ENCODE measurements at places on chromosomes 7 and 10. TPM values are rescaled to one million over a fixed set of nuclear protein-coding genes. Genes with fewer than 3 reads are reported as not detected.

DNA sequence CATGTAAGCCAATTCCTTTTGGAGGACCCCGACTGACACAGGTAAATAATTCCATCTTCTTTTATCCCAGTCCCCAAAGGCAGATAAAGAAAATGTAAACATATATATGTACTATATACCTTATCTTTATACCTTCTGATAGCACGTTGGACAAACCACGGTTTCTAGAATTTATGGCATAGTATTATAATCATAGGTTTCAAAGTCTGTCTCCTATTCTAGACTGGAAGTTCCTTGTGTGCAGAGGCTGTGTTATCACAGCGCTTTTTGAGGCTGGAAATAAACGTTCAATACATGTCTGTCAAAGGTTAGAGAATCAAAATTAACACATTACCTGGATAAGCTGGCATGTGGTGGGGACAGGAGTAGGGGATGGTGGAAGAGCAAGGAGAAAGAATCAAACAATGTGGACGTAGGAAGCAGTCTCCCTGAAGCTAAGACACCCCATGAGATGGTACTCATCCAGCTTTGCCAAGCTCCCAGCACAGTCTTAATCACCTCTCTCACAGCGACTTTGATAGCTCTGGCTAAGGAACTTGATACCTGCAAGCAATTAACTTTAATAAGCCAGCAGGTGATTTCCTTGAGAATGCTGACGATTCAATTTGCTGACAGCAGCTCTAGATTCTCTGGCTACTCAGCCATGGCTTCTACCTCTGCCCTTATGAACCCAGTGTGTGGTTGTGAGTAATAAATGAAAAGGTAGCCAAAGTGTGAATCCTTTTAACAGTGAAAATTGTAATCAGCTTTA, 208.4 kb upstream of the LRRTM3 start:
- no peak for DNase-seq

DNA sequence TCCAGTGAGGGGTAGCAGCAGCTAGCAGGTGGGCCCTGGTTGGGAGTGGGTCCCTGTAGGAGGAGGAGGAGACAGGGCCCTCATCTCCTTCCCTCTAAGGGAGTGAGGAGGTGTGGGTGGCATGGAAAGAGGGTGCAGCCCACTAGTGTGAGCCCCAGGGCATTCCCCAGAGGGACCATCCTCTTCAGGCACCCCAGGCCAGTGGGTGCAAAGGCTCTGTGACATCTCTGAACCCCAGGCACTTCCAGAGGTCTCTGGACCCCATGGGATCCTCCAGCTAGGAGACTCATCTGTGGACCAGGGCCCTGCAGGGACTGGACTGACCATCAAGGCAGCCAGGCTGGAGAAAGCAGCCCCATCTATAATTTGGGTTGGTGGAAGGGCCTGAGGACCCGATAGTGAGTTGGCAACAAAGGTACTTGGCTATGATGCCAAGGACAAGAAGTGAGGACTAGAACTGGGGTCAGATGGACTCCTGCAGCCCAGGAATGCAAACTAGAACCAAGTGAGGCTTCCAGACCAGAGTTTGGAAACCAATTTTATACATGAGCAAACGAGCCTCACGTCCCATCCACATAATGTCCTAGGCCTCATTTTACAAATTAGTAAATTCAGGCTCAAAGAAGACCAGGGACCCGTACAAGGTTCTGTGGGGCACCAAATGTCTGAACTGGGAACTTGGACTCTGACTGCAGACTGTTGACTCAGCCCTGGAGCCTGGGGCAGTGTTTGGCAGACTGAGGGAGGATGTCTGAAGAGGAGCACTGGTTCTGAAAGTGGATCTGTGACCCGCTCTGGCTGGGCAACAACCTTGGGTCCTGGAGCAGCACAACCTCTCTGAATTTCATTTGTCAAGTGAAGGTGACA, 1.4 kb upstream of the VSTM4 start:
- no peak for DNase-seq

GRCh38 chr10:78959924-78960285, 108.9 kb upstream of the ZMIZ1 start:
- DNase-seq = no peak

DNA sequence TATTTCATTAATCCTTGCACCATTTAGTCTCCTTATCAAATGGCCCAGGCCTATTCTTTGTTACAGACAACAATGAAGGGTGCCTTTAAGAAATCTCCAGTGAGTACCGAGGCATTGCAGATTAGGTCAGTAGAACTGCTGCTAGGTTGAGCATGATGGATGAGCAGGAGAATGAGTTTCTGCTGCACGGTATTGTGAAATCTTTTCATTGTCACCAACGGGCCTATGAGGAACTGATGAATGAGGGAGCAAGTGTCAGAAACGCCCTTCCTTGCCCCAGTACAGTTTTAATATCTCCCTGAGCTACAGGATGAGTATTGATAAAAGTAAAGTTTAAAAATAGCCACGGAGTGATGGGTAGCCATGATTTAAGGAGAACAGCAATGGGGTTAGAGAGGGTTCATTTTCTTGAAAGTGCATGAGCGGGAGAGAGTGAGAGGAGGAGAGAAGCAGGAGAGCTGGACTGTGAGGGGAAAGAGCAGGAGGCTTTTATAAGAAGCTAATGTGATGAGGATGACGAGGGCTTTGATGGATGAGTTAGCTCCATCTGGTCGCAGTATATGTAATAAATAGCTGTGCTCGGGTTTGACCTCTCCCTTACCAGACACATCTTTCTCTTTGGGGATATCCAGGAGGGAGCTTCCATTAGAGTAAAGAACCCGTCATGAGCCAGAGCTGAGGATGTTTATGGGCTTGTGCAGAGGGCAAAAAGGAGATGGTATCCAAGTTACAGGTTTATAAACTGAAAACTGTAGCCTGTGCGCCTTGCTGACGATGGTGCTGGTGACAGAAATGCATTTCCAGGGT, 526.1 kb downstream of the LRMDA start:
- DNase-seq = no peak

- no peak for DNase-seq
Measured at GRCh38 chr10:133462512-133463305, 9.0 kb downstream of the SCART1 start.

DNA sequence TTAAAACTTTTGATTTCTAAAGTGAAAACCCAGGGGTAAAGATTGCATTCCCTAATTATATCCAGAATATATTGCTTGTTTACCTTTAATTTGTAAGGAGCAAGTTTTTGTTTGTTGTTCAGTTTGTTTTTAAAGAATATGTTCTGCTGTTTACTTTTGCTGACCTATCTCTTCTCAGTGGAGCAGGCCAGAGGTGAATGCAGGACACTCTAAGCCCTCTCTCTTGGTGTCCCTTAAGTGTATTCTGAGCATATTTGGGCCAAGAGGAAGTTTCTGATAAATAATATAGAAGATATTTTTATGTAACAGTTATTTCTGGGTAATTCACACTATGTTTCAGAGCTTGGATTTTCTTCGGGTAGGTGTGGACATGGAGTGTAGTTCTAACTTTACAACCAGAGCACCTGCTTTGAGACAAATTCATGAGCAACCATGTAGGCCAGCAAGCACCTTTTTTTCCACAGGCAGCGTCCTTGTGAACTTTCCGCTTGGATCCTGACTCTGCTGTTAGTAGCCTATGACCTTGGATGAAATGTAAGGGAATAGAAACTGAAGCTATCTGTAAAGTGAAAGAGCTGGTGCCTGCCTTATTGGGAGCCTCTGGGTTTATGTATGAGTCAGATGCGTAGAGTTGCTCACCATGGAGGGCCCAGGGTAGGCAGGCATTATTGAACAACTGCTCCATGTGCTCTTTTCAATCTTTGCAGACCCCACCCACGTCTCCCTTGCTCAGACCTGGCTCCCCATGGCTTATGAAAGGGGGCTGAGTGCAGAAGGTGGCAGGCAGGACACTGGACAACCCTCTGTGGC, 16.1 kb downstream of the OGDH start:
- DNase-seq = no peak

DNA sequence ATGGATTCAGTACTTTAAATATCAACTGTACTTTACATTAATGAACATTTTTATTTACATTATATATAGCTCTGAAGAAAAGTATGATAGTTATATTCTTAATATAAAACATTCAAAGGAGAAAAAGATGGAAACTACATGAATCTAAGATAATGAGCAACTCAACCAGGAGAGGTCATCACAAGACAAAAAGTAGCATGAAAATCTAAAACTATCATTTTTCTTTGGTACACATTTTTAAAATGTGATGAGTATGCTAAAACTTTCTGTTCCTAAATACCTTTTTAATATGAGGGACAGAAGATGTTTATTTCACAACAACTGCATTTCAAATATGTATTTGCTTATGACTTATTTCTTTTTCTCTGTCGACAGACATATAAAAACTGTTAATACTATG, 2.4 kb downstream of the CNTNAP2 start:
- no peak for DNase-seq

FFAR4 gene
- 1.5 TPM for total RNA-seq

DNA sequence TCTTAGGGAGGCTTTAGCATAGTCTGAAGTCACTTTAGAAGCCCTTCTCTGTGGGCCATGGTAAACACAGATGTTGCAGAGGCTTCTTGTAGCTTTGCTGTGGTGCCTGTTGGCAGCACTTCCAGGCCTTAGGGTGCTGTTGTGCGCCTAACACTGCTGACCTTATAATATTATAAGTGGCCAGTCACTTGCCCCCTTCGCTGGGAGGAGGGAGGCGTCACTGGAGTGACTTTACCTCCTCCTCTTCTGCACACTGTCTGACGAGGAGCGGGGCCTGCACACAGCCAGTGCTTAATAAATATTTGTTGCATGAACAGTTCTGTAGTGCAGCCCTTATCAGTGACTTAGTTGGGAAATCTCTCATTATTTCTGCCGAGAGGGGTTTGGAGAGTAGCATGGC, 63.3 kb downstream of the WDR37 start:
- no peak for DNase-seq

DNA sequence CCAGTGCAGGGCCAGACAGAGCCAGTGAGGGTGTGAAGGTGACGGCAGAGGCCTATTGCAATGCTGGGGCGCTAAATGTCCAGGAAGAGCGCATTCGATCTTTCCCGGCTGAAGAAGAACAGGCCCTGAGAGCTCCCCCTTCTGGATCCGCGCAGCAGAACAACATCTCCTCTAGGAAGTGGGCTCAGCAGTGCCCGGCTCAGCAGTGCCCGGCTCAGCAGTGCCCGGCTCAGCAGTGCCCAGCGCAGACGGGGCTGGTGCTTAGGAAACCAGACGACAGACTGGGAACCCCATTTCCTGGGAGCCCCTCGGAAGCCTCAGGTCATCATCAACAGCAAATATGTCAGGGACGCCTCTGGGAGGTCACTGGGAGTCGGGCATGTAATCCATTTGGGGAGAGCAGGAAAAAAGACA, 4.7 kb upstream of the NOS3 start:
- DNase-seq = peak; percentile 64

DNA sequence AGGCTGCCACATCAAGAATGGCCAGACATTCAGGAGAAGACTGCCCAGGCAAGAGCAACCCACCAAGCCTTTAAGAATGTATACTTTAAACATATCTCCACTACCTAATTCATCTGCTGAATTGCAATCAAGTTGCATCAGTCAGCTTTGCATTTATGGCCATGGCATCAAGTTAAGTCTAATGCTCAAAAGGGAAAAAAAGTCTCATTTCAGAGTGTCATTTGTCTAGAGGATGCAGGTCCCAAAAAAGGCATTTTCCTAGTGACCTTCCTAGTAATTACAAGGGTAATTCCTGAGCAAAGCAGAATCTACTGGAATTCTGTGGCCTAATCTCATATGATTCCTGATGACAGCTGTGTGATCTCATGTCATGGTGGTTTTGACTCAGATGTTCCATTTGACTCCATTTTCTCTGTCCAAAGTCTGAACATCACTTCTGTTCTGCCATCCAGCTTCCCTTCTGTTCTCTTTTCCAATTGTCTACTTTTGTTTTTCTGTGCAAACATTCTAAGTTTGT, 7.3 kb upstream of the CABCOCO1 start:
- DNase-seq = no peak

- DNase-seq = no peak
Measured at GRCh38 chr7:68789597-68789996, 808.7 kb upstream of the AUTS2 start.

MACROH2A2 gene
- 103 TPM for total RNA-seq

DNA sequence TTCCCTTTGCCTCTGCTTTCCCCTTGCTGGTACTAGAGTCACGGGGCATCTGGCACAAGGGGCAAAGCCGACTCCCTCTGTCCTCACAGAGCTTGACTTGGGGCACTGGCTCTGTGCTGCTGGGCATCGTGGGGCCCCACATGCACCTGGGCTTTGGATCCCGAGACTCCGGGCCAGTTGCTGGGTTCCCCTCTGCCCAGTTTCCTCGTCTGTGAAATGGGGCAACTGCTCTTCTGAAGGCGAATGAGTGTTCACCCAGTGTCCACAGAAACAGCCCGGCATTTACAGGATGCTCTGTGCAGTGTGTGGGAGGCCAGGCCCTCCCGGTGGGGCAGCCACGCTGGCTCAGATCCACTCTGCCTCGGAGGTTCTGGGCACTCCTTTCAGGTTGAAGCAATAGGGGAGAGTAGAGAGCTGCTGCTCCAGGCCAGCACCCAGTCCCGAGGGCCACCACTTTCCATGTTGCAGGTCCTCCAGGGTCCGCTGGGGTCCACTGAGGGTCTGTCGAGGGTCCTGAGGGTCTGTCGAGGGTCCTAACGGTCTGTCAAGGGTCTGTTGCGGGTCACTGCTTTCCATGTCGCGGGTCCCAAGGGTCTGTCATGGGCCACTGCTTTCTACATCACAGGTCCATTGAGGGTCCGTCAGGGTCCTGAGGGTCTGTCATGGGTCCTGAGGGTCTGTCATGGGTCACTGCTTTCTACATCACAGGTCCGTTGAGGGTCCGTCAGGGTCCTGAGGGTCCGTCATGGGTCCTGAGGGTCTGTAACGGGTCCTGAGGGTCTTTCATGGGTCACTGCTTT, 103.6 kb downstream of the VIPR2 start:
- DNase-seq = no peak
